ENCODE measurements at places on chromosomes 6 and 20. TPM values are rescaled to one million over a fixed set of nuclear protein-coding genes. Genes with fewer than 3 reads are reported as not detected.

GRCh38 chr6:83169106-83169505, 24.0 kb downstream of the PGM3 start:
- no peaks in the 10 kb centered on the region for H3K4me1 ChIP-seq
- H3K27me3 ChIP-seq = no peaks in the 10 kb centered on the region
- peaks cover 4% of the 10 kb centered on the region for H3K36me3 ChIP-seq
- no peak overlapping the region for H3K27ac ChIP-seq
- DNase-seq = no peak

DNA sequence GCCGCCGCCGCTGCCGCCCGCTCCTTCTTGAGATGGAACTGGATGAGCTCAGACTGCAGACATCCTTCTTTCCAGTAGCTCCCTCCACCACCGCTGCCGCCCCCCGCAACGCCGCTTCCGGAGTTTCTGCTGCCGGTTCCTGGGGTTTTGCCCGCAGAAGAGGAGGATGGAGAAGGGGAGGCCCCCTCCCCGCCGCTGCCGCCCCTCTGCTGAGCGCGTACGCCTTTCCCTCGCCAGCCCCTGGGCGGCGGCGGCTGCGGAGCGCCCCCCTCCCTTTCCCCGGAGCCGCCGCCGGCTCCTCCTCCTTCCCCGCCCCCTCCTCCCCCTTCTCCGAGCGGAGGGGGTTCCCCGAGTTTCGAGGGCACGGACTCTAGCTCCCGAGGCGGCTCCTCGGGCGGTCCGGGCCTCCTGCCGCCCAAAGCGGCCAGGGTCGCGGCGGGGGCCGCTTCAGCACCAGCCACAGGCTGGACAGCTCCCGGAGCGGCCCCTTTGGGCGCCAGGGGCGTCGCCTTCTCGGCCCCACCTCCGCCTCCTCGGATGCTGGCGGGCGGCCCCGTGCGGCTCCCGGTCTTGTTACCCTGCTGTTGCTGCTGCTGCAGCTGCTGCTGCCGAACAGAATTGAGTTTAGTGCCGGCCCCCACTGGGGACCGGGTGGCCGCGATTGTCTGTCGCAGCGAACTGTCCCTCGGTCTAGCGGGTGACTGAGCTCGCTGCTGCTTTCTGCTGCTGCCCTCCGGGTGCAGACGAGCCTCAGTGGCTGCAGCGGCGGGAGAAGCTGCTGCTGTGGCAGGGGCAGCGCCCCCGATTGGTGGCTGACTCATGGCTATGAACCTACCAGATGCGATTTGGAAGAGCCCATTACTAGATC, 3.1 kb downstream of the MTCL3 start:
- H3K36me3 ChIP-seq = no peaks in the 10 kb centered on the region
- peak; percentile 61 for DNase-seq
- peak overlapping the region; percentile 89 for H3K4me3 ChIP-seq
- peaks cover 17% of the 10 kb centered on the region for H3K27me3 ChIP-seq
- H3K27ac ChIP-seq = no peak overlapping the region

GRCh38 chr6:135183532-135184440, 2.7 kb downstream of the MYB start:
- DNase-seq = peak; percentile 59
- H3K27ac ChIP-seq = peak overlapping the region; percentile 76
- peaks cover 30% of the 10 kb centered on the region for H3K4me1 ChIP-seq
- peak overlapping the region; percentile 95 for H3K4me3 ChIP-seq
- no peaks in the 10 kb centered on the region for H3K36me3 ChIP-seq
- H3K27me3 ChIP-seq = no peaks in the 10 kb centered on the region

The ERVFRD-1 gene
- total RNA-seq = not detected

The TEAD3 gene
- 0.47 TPM for total RNA-seq

The PRL gene
- total RNA-seq = 0.57 TPM

The WRNIP1 gene
- total RNA-seq = 42.8 TPM
